ENCODE measurements at places on chromosomes 2 and 18.

- no peak for DNase-seq
These were observed 104.0 kb downstream of the COBLL1 start for GRCh38 chr2:164737612-164738081.

GRCh38 chr2:4762951-4763376, 929.2 kb upstream of the SOX11 start:
- DNase-seq = no peak

DNA sequence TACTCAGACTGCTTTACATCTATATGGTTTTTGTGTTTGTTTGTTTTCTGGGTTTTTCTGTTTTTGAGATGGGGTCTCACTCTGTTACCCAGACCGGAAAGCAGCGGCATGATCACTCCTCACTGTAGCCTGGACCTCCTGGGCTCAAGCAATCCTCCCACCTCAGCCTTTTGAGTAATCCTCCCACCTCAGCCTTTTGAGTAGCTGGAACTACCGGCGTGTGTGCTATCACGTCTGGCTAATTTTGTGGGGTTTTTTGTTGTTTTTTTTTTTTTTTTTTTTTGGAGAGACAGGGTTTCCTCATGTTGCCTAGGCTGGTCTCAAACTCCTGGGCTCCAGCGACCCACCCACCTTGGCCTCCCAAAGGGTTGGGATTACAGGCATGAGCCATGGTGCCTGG, 9.1 kb downstream of the MAP3K2 start:
- no peak for DNase-seq

DNA sequence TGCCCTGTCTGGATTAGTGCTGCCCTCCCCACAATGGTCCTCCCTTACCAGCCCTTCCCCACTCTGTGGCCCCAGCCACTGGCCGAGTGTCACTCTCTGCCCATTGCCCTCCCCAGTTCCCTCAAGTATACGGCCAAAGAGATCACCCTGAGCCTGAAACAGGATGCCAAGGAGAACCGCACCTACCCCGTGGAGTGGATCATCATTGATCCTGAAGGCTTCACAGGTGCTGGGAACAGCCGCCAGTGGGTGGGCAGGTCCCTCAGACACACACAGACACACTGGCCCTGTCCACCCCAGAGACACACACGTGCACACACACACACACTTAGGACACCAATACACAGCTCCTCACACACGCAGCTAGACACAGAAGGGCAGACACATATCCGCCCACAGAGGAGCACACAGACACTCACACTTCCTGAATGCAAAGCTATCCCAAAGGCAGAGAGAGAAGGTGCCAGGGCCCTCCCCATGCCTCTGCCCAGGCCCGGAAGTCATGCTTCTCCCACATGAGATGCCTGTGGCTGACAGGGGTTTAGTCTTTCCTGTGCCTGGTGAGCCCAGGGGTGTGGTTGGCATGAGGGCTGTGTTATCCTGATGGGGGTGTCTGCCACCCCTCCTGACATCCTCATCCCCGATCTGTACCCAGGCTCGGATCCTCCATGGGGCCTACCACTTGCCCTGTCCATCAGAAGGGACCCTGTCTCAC, 2.9 kb downstream of the CHRND start:
- no peak for DNase-seq

GRCh38 chr2:180255981-180256380, 248.9 kb upstream of the CWC22 start:
- no peak for DNase-seq

GRCh38 chr2:121599963-121600651, 49.2 kb downstream of the CLASP1 start:
- DNase-seq = no peak

DNA sequence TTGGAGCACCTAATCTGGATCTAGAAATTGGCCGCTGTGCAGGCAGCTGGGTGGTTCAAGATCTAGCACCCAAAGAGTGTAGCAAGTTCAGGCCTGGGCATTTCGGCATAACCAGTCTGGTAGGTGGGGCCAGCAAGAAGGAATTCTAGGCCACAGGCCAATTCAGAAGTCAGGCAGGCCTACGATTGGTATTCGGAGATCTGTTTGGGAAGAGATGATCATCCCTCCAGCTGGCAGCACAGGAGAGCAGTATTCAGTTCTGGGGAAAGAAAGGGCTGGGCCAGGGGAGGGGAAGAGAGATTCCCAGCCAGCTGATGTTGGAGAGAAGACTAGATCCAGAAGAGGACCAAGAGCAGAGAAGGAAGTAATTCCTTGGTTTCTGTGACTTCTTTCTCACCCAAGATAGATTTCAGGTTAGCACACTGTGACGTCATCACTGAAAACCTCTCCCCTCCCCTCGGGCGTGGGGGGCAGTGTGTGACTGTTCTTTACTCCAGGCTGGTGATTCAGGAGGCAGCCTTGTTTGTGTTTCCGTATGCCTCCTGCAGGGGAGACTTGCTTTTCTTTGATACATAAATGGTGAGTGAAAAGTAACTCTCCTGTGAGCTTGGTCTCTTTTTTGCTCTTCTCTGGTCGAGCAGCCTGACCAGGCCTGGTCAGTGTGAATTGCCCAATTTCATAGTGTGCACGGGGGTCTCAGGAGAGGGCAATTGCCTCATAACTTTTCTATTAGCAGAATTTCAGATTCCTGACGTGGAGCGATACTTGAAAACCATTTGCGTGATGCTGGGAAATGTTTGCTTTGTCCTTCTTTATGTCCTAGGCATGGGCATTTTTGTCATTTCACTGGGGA, 61.1 kb downstream of the MEIS1 start:
- DNase-seq = no peak

- no peak for DNase-seq
These were observed 23.0 kb downstream of the SMYD1 start for GRCh38 chr2:88090446-88091283.

GRCh38 chr18:4453874-4454536, 1.1 kb downstream of the DLGAP1 start:
- no peak for DNase-seq

GRCh38 chr2:72994991-72995380, 76.5 kb downstream of the SFXN5 start:
- DNase-seq = no peak

GRCh38 chr2:12296915-12297314, 419.8 kb upstream of the TRIB2 start:
- no peak for DNase-seq

- DNase-seq = no peak
These were observed 30.8 kb upstream of the PUM2 start for GRCh38 chr2:20381457-20381856.

DNA sequence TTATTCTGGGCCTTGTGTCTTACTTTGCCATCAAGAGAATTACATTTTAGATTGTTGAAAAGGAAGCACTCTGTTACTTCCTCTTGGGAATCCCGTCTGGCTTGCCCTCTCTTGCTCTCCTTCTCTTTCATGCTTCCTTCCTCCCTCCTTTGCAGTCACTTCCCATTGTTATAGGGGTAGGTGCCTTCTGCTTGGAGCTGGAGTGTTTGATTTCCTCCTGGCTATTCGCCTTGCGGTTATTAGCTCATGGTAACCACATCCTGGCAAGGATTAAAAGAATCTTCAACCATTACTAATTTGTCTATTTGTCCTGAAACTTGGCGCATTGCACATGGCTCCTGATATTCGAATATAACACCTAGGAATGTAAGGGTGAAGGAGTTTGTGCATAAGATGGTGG, 115.0 kb downstream of the CERS6 start:
- DNase-seq = no peak

DNA sequence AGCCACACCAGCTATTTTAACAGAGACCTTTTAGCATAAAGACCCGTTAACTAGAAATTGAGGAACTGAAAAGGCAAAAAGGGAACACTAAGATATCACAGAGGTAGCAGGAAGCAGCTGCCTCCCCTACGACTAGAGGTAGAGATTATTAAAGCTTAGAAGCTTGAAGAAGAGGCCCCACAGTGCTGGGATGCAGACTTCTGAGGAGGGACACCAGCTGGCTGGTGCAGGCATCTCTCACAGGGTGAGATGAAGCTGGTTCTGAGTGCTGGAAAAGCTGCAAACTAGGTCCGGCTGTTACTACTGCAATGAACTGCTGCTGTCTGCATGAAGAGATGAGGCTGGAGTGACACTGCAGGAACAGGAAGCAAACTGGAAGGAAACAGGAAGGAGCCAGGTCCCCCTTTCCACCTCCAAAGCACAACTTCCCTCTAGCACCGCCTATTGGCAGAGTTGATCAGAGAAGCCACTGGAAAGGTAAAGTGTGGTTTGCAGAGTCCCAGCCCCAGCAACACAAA, 61.2 kb upstream of the MRPS9 start:
- no peak for DNase-seq

DNA sequence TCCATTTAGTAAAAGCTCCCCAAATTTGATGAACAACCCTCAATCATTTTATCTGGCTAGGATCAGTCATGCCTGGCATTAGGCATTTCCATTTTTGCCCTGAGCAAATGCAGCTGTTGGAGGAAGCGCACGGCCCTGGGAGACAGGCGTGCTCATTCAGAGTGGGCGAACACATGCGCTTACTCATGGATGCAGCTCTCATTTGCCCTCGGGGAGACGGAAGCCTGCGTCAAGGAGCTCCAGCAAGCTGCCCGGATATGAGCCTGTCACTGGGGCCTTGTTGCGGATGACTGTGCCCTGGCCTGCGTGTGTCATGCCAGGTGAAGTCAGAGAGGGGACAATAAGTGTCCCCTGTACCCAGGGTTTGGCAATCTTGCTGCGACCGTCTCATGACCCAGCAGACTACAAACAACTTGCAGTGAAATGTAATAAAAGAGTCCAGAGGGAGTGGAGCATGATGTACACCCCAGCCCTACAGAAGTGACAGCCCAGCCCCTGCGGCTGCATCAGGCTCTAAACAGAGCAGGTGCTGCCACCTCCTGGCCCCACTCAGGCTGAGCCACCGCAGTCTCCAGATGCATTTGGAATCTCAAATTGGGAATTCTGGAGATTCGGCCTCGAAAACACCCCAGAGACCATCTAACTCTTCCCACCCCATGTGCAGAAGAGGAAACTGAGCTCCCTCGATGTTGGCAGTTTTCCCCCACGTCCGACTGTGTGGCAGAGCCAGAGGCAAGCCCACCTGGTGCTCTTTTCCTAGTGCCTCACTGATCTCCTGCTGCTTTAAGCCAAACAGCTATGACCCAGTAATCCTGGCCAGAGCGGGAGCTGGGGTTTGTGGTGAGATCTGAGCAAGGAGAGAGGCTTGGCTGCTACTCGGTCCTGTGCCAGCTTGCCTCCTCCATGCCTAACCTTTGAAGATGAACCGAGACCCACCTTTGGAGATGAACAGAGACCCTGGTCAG, 105.0 kb upstream of the ALK start:
- no peak for DNase-seq

DNA sequence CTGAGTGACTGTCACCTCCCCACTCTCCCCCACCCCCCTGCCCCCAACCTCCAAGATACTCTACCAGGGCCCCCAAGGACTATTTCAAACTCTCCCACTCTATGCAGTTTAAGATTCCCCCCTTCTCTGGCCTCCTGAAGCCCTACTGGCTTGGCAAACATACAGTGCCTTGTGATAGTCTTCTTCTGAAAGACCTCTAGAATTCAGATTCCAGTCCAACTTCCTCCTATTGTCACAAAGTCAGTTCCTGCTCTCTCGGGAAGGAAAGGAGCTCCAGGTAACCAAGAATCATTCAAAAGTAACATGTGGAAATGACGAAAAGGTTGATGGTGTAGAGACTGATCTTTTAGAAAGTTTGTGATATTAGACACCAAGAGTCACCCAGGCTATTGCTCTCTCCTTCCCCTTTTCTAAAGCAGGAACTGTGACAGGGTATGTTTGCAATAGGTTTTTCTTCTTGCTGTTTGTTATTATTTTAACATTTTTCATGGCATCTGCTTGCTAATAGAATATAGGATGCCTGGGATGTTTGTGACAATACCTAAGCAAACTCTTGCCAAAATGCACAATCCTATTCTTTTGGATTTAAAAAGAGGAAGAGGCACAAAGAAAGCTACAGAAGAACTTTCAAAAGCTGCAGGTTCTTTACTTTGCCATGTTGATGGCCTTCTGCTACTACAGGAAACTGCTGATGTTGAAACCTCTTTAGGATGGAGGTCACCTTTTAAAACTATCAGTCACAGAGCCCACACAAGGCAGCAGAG, 93.5 kb upstream of the MGAT4A start:
- no peak for DNase-seq

GRCh38 chr2:70934981-70935380, 719 bp upstream of the ATP6V1B1 start:
- DNase-seq = no peak

DNA sequence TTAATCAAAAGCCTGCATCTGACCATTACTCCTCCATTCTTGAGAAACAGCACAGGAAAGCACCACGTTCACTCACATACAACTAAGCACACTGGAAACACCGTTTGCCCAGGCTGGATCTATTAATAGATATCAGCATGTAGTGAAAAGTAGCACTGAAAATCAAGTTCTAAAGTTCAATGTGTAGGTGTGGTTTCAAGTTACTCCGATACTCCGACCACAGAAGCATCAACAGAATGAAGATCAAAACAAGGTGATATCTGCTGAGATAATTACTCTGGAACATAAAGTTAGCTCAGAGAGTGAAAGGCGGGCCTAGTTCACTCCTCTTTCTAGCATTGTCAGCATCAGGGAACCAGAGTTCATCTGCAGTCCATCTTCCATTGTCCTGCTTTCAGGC, 1367.4 kb upstream of the ACVR2A start:
- DNase-seq = no peak

GRCh38 chr2:160575368-160575767, 81.8 kb upstream of the RBMS1 start:
- DNase-seq = no peak

DNA sequence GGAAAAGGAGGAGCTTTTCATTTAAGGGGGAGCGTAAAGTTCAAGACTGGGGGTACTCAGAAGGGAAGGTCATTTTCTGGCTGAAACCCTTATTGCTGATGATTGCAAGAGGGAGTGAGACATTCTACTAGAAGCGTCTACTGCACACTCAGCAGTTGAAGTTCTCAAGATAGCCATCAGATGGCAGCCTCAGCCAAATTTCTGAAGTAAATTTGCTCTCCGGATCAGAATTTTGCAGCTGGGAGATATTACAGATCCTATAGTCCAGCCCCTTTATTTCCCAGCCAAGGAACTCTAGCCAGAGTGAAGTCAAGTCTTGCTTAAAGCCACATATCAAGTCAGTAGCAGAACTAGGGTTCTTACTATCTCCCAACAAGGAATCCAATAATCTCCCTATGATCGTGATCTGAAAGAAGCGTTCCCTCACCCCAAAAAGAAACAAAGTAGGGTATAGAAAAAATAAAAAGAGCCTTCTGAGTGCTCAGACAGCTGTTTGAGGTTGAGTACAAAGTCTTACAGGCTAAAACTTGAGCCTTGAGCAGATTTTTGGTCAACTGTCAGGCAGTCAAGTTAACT, 24.0 kb downstream of the RAX start:
- DNase-seq = no peak

GRCh38 chr18:11163665-11164064, 14.3 kb upstream of the PIEZO2 start:
- no peak for DNase-seq

- no peak for DNase-seq
These were observed 80.9 kb upstream of the POU3F3 start for GRCh38 chr2:104772996-104773395.

DNA sequence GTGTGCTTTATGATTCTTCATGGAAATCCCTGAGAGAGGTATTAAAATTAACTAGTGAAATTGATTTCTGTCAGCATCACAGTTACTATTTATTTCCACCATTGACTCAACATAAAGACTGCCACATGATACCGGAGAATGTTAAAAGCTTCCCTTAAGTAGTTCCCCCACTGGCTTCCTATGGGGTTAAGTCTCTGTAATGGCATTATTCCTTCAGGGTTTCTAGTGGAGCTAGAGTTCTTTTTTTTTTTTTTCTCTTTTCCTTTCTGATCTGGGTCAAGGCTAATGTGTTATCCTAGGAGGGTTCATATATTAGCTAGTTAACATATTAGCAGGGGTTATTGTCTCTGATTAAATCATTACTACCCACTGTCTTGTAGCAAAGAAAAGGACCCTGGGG, 1919.1 kb upstream of the PIK3C3 start:
- DNase-seq = no peak

GRCh38 chr18:48263914-48264902, 145.0 kb downstream of the ZBTB7C start:
- DNase-seq = no peak

Data from stimulated activated CD8-positive, alpha-beta memory T cell treated with anti-CD3 and anti-CD28 coated beads, Interleukin-4, amount 100 ng/mL, for 1 hour (primary cell).